MV-4-11 (cell line): ENCODE measurements at places on chromosomes 5 and 9.

DNA sequence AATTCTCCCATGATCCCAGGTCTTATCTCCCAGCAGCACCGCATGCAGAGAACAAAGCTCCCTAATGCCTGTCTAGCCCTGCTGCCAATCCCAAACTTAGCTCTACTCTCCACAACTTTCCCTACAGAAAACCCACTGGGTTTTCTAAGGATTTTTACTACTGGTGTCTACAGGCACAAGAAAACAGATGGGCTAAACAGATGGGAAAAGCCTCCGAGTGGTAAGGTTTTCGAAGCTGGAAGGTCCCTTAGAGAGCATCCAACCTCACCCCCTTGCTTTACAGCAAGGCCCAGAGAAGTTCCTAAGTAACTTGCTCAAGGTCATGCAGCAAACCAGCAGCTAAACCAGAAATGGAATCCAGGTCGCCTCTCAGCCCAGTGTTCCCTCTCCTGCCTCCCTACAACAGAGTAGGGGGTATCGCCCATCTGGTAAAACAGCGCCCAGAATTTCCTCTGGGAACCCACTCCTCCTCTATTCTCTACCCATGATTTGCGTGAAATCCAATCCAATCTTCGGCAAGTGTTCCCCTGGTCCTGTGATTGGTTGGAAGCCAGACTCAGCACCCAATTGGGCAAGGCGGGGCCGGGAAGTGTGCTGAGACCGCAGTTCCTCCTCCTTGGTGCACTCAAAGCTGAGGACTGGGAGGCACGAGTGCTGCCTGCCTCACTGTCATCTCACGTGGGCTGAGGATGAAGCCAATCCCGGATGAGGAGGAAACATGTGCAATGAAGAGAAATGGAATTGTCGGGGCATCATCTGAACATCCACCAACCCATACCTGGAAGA is 20.8 kb downstream of the CPLX2 start:
- no peak for DNase-seq

- DNase-seq = no peak
Observed at GRCh38 chr5:139677736-139678613, 29.8 kb downstream of the CXXC5 start.

- DNase-seq = no peak
Observed at GRCh38 chr5:59757442-59757841, 136.1 kb downstream of the PDE4D start.

GRCh38 chr9:129595903-129596540 is 24.9 kb downstream of the C9orf50 start:
- DNase-seq = peak; percentile 71

GRCh38 chr5:117143406-117143805 is 568.8 kb upstream of the SEMA6A start:
- no peak for DNase-seq

GRCh38 chr5:7763621-7764072 is 87.3 kb downstream of the CFAP90 start:
- DNase-seq = no peak

DNA sequence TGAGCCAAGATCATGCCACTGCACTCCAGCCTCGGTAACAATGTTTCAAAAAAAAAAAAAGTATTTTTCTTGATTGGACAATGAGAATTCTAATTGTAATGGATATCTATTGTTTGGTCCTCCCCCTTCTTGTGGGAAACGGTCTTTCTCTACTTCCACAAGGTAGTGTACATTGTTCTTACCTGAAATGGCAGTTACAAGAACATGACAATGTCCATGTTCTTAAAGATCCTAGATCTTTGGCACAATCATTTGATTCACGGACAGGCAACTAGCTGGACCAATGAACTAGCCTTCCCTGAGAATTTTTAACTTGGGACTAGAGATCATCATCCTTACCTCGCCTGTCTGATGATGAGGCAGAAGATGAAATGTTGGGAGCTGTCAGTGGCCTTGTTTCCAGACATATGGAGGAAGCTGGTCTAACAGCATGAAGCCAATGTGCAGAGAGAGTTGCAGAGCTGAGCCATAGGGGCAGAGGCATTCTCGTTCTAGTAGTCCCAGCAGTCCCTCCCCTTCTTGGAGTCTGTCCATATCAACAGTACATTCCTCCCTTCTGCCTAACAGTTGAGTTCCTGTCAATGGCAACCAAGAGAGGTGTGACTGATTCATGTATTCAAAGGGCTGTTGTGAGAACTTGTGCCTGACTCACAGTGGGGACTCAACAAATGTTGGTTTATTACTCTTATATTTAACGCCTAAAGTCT is 2.1 kb upstream of the MARCHF6 start:
- DNase-seq = no peak

GRCh38 chr5:126334760-126335159 is 88.4 kb upstream of the GRAMD2B start:
- DNase-seq = no peak

GRCh38 chr5:39469176-39469575 is 44.4 kb upstream of the DAB2 start:
- DNase-seq = peak; percentile 78

DNA sequence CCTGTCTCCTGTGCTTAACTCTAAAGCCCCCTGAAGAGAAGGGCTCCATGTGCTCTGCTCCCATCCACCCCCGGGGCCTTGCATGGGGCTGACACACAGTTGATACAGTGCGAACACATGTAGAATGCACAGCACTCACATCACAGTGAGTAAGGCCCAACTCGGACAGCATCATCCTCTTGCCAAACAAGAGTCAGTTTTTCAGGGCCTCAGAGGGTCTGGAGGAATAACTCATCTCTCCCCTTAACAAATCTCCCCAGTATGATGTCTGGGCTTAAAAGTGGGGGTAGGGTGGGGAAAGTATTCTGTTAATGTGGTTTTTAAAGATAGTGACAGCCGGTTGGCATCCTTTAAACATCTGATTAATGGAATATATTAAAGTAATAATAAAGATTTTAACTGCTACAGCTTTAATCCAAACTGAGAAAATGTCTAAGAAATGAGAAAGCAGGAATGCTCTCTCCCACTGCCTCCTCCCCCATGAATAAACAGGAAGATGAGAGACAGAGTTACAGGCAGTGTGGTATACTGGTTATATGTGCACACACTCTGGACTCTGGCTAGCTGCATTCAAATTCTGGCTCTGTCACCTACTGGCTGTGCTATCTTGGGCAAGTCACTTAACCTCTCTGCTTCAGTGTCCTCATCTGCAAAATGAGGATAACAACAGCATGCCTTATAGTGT is 22.5 kb downstream of the APBA1 start:
- no peak for DNase-seq

- no peak for DNase-seq
Observed at GRCh38 chr5:172642051-172642409, 967 bp downstream of the NEURL1B start.

- no peak for DNase-seq
Observed at GRCh38 chr5:504326-505154, 19.7 kb downstream of the SLC9A3 start.

DNA sequence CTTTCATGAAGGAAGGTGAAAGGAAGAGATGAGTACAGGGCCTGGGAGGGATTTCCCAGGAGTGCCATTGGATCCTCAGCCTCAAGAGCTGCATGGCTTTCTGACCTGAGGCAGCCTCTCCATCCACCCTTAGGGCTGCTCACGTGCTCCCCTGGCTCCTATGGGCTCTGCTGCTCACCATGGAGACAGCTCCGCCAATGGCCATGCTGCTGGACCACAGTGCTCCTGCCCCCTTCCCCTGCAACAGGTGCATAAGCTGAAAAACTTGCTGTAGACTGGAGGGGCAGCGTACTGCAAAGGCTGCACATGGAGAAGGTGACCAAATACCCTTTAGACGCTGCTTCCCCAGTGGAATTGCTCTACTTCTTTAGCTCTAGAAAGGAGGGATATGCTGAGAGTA is 112.7 kb upstream of the PANK3 start:
- DNase-seq = no peak

DNA sequence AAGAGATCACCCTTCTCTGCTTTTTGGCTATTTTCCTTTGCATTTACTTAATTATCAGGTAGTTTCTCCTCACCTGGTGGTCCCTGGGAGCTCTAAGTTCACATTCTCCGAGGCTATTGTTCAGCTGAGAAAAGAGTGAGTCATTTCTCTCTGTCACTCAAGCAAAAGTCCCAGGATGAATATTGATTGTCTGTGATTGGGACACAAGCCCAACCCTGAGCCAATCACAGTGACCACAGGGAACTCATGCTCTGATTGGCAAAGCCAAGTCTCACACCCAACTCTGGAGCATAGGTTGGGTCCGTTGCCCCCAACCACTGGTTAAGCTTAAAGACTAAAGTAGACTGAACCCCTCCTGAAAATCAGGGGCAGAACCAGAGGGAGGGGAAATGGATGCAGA is 27.8 kb upstream of the FAT2 start:
- DNase-seq = no peak

DNA sequence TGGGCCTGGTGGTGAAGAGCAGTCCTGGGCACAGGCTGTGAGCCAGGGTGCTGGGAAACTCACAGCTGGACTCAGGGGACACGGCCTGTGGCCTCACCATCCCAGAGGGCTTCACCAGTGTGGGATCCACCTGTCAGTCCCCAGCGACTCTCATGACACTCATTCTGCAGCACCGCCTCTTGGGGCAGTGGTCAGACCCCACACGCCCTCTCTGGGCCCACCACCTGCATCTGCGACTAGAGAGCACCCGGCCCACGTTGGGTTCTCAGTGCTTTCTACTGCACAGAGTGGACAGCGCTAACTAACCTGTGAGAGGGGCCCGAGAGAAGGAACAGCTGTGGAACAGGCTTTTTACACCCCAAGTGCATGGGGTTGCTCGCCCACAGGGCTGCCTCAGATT is 45.8 kb upstream of the GARNL3 start:
- no peak for DNase-seq

DNA sequence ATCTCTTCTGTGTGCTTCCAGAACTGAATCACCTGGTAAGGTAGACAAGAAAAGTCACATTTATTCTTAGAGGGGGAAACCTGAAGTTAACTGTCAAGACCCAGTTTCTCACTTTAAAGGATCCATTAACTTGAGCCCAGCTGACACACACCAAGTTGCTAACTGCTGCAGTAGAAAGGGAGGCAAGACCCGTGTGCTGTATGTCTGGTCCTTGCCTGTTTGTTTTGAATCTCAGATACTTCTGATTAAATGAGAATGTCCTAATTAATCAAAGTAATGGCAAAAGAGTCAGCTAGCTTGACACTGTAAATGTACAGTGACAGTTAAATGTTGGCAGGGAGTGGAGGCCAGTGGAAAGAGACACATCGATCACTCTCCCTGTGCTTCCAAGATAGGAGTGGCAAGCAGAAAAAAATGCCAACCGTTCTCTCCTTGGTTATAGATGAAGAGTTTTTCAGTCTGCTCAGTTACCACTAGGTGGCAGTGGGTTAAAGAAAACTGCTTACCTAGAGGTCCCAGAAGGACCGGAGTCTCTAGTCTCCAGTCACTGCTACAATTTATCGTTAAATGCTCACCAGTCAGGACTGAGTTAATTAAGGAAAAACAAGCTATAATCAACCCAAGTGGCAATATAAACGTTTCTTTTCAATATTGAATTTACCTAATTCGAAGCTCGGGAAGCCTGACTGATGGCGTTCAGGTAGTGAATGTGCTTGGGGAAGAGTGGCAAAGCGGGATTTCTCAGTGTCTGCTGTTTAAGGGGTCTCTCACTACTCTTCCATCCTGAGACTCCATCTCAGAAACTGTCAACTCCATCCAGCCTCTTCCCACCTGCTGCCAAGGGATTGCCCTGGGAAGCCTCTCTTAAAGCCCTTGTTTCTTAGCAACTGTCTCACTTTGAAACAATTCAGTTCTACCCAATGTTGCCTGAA is 18.4 kb downstream of the LSM11 start:
- peak; percentile 46 for DNase-seq

- no peak for DNase-seq
Observed at GRCh38 chr5:113036826-113037225, 60.2 kb downstream of the DCP2 start.

DNA sequence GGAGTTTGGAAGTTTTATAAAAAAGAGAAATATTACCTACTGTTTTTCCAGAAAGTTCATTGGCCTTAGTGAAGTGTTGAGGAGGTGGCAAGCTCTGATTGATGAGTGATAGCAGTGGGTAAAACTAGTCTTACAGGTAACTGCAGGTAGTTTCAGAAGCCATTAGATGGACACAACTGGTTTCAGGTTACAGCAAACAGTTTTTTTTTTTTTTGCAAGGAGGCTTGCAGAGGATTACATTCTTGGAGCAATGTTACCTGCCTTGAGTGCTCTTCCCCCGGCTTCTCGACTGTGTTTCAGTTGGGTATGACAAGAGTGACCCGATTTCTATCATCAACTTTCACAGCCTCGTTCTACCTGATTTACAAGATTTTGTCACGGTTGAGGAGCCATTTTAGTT is 333.4 kb downstream of the YTHDC2 start:
- no peak for DNase-seq

DNA sequence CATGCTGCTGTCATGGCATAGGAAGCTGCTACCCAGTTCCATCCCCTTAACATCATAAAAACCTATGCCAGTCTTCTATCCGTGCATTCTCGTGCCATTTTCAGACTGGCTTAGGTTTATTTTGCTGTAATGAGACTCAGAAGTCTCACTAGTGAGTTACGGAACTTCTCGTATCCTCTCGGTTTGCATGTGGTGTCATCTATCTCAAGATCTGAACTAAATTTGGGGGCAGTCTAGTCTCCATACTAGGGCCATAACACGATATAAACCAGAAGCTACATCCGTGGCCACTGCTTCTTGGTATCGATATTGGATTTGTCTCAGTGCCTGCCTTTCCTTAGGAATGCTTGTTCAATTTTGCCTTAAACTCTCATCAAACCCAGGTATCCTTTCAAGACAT is 771.2 kb upstream of the CDH10 start:
- DNase-seq = no peak

DNA sequence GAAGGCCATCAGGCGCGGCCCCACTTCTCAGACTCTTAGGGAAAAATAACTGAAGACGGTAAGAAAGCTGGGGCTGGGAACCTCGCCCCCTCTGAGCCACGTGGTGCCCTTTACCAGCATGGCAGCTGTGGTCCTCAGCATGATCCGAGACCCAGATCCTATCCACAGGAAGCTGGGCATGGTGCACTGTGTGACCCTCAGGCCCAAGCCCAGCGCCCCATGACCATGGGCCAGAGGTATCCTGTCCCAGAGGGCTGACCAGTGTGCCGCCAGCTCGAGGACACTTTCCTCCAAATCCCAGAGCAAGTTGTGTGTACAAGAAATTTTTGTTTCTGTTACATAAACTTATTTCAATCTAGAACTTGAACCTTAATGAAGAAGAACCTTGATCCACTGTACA is 28.1 kb downstream of the TERT start:
- DNase-seq = no peak

DNA sequence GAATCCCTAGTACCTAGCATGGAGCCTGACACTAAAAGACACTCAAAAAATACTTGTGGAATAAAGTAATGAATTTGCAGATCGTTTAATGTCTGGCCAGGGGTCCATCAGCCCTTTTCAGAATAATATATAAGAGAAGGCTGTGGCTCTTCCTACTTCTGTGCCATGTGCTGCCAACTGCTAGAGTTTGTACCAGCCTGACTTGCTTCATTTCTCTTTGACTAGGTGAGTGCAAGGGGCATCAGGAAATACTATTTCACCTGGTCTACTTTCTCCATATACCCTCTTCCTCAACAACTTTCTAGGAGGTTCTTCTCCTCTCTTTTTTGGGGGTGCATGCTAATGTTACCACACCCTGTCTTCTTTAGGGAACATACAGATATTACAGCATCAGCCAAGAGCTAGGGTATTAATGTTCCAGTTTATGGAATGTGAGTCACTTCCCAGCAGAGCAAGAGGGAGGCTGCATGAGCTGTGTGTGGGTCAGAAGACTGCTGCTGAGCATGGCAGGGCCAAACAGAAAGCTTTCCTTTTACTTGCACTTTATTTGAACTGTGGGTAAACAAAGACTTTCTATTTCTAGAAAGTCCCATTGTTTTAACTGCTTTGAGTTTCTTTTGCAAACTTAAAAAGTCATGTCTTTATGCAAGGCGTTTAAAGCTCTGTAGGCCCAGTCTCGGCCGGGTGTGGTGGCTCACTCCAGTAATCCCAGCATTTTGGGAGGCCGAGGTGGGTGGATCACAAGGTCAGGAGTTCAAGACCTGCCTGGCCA is 158.9 kb downstream of the ADAMTSL1 start:
- DNase-seq = peak; percentile 26
